CD4-positive, alpha-beta T cell treated with Interleukin-15 for 4 hours (primary cell): ENCODE measurements at places on chromosomes 6 and 20.

DNA sequence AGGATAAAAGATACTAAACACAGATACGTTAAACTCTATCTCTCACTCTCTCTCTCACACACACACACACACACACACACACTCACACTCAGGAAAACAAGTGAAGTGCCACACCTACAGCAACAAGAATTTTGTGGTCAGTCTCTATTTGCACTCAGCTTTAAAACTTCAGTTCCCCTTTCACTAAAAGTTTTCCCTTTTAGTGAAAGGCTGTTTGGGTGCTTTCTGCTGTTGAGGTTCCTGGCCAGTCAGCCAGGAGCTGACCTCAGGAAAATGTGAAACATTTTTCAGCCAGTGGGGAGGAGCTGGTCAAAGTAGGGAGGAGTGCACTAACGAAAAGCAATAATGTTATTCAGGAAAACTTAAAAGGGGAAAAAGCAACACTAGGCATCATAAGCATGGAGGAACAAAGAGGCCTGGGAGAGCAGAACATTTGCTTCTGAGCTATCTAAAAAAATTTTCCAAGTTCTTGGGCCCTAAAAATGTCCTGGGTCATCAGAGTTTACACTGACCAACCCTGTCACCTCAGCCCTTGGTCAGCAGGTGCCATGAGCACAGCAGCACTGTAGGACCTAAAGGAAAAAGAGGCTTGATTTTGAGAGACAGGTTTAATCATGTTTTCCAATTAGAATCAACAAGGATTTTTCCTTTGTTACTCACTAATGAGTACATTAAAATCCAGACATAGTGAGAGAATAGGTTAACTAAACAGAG is 30.7 kb upstream of the NT5E start:
- no peak for DNase-seq

- DNase-seq = peak; percentile 35
Measured at GRCh38 chr6:28867086-28867409, 56.7 kb downstream of the TRIM27 start.

DNA sequence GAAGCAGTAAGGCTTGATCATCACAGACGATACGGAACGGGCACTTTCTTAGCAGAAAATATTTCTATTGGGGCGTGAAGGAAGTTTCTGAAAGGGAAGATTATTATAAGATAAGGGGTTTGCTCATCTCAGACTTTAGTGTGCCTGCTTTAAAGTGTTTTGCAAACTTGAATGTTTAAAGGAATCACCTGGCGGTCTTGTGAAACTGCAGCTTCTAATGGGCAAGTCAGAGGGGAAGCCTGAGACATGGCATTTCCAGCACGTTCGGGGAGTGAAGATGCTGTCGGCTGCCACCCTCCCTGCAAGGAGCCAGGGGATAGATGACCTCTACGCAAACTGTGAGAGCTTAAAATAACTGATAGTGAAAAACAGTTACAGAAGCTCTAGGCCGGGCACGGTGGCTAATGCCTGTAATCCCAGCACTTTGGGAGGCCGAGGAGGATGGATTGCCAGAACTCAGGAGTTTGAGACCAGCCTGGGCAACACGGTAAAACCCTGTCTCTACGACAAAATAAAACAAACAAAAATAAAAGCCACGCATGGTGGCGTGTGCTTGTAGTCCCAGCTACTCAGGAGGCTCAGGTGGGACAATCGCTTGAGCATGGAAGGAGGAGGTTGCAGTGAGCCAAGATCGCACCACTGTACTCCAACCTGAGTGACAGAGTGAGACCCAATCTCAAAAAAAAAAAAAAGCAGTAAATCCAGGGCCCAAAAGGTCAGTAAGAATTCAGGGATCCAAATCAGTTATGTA is 2.3 kb upstream of the KIF16B start:
- peak; percentile 3 for DNase-seq

DNA sequence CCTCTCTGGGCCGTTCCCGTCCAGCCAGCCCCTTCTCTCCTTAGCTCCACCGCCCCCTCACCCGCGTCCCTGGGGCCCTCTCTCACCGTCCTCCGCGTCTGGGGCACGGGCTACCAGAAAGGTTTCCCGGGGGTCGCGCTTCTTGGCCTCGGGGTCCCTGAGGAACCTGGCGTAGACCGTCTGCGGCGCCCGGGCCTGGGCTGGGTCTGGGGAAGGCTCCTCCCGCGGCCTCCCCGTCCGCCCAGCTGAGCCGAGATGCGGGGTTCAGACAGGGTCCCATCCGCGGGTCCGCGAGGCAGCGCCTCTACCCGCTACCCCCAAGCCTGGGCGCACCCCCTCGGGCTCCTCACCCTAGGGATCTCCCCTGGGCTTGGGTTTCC is 1.1 kb downstream of the TULP1 start:
- DNase-seq = no peak

GRCh38 chr20:46826343-46826984 is 68.2 kb upstream of the EYA2 start:
- DNase-seq = no peak

DNA sequence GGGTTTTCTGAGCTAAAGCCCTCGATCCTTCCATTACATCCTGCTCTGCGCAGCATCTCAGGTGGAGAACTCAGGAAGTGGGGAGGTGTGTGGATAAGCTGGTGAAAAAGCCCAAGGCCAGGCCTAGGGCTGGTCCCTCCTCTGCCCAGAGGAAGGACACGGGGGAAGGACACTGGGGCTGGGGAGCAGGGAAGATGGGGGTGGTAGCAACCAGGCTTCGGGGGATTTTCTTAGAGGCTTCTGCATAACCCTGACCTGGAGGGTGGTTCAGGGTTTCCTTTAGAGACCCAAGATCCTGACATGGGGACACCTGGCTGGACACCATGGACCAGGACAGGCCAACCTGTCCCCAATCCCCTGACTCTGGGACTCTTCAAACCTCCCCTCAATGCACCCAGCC is 37.9 kb downstream of the SUN5 start:
- no peak for DNase-seq

GRCh38 chr20:16641511-16642023 is 68.3 kb upstream of the KIF16B start:
- no peak for DNase-seq

- no peak for DNase-seq
Measured at GRCh38 chr6:126718600-126719327, 378.8 kb downstream of the CENPW start.

GRCh38 chr6:158014505-158015187 is 33.0 kb downstream of the SYNJ2 start:
- DNase-seq = no peak

GRCh38 chr6:11368760-11369159 is 136.3 kb upstream of the NEDD9 start:
- peak; percentile 41 for DNase-seq

- DNase-seq = no peak
Measured at GRCh38 chr6:113640051-113640450, 217.1 kb upstream of the MARCKS start.

- DNase-seq = peak; percentile 54
Measured at GRCh38 chr6:16206595-16207037, 31.8 kb upstream of the GMPR start.

- no peak for DNase-seq
Measured at GRCh38 chr6:99350573-99350972, 1.1 kb upstream of the FAXC start.

DNA sequence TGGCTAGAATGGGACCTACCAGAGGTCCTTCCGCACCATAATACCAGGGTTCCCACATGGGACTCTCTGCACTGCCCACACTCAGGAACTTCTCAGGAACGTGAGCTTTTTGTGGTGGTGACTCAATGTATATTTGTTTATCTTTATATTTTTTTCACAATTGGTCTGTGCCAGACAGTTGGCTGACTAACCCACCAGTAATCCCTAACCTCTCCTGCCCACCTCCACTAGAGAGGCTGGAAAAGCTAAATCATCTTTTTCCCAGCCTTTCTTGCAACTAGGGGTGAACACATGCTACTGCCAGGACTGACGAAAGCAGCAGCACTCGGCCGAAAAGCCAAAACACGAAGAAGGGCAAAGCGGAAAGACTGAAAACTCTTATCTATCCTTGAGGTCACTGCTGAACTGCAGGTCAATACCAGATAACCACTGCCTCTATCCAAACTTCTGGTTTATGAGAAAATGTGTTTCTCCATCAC is 112.9 kb downstream of the TRERF1 start:
- no peak for DNase-seq

GRCh38 chr6:149680503-149680902 is 32.0 kb upstream of the KATNA1 start:
- DNase-seq = no peak

GRCh38 chr20:46852313-46852712 is 42.3 kb upstream of the EYA2 start:
- DNase-seq = no peak

DNA sequence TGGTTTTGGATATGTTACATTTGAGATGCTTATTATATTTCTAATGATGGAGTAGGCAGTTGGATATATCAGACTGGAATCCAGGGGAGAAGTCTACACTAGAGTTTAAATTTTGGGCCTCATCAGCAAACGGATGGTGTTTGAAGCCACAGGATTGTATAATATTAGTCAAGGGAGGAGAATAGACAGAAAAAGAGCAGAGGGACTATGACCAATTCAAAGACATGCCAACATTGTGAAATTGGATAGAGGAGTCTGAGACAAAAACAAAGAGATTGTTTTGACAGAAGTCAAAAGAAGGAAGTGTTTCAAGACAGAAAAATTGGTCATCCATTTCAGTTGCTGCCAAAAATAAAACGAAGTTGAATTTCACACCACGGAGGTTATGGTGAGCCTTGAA is 66.5 kb downstream of the NOX3 start:
- no peak for DNase-seq

DNA sequence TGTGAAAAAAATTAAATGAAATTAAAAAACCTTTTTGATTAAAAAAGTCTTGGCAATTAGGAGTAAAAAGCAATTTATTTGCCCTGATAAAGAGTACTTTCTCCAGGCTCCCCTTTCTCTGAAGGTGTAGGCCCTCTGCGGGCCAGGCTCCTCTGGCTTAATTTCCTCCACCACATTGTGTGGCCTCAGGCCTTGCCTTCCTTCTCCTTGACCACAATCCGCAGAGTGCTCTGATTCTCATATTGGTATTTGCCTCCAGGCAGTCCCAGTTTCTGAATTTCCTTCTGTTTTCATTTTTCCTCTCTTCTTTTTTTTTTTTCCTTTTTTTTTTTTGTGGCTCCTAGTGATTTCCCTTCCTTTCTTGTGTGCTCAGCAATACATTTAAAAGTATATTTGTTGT is 96.4 kb downstream of the AIG1 start:
- no peak for DNase-seq
